ENCODE measurements at places on chromosomes 12 and 14. TPM values are rescaled to one million over a fixed set of nuclear protein-coding genes. Genes with fewer than 3 reads are reported as not detected.

- no peak for DNase-seq
Observed at GRCh38 chr14:99192028-99192621, 79.9 kb downstream of the BCL11B start.

The KITLG gene
- total RNA-seq = 77.5 TPM

GRCh38 chr14:77375164-77375950 is 1.5 kb downstream of the TMED8 start:
- no peak for DNase-seq

GRCh38 chr12:15206831-15207389 is 14.3 kb downstream of the RERG start:
- DNase-seq = no peak

The CLEC7A gene
- total RNA-seq = 79.5 TPM

All from lower lobe of right lung (tissue), 2 donors.